ENCODE measurements at places on chromosomes 2 and 18.

DNA sequence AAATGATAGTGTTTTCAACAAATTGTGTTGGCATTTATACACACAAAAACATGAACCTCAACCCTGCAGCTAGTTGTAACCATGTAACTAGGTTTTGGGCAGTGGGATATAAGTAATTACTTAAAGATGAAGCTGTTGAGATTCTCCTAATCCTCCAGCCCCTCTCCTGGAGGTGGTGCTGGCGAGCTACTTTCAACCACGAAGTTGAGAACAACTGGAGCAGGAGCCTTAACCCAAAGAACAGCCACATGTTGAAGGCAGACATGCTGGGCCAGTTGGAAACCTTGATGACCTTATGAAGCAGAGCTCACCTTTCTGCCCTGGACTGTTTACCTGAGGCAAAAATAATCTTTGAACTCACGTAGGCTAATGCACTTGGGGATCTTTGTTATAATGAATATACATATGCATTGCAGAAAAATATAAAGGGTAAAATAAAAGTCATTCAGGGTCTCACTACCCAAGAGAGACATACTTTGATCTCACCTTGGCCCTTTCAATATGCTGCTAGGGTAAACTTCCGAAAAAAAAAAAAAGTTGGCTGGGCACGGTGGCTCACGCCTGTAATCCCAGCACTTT, 89.6 kb upstream of the NPAS2 start:
- no peak for DNase-seq

- no peak for DNase-seq
Observed at GRCh38 chr18:43681661-43682060, 404.4 kb upstream of the SYT4 start.

DNA sequence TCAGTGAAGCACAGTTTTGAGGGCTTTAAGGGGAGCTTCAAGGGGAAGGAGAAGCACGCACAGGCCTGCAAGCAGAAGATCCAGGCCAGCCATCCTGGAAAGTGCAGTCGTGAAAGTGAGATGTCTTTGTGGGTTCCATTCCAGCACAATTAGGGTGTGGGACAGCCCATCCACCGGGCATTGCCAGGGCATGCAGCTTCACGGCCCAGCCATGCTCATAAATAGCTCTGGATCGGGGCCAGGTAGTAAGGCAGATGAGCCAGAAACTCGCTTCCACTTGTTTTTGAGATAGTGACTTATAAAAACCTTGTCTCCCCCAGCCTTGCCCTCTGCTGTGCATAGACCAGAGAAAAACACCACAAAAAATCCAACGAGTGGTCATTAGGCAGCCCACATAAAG, 21.0 kb downstream of the KDSR start:
- no peak for DNase-seq

DNA sequence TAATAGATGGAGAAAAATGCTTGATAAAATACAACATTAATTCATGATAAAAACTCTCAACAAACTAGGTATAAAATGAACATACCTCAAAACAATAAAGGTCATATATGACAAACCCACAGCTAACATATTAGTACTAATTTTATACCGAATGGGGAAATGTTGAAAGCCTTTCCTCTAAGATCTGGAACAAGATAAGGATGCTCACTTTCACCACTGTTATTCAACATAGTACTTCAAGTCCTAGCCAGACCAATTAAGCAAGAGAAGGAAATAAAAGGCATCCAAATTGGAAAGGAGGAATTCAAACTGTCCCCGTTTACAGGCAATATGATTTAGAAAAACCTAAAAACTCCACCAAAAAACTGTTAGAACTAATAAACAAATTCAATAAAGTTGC, 61.5 kb upstream of the CTIF start:
- DNase-seq, result no peak

DNA sequence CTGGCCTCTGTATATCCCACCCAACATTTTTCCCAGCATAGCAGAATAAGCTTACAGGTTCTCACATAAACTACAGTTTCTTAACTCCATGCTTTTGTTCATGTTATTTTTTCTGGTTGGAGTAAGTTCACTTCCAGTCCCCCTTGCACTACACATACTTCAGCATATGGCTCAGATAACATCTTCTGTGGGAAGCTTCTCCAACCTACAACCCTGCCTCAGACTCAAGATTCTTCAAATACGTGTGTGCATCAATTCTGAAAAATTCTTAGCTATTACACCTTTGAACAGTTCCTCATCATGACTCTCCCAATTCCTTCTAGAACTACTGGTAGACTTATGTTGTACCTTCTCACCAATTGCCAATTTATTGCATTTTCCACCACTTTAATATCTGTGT, 7.5 kb upstream of the CPLX4 start:
- DNase-seq, result no peak

DNA sequence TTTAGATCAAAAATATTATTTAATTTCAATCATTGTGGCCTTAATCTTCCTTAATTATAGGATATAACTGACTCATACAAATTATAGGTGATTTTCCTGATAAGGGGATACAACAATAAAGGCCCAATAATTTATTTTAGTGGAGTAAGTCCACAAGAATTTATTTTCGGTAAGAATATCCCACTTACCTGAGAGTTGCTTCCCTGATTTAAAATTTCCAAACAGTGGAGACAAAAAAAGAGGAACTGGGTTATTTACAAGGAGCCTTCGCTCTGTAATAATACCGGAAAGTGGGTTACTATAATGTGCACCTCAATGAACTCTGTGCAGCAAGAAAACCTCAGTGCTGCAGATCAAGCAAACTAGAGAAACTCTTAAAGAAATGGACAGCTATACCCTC, 42.2 kb downstream of the FEZ2 start:
- no peak for DNase-seq

GRCh38 chr18:34322365-34323289, 97.9 kb upstream of the NOL4 start:
- no peak for DNase-seq

DNA sequence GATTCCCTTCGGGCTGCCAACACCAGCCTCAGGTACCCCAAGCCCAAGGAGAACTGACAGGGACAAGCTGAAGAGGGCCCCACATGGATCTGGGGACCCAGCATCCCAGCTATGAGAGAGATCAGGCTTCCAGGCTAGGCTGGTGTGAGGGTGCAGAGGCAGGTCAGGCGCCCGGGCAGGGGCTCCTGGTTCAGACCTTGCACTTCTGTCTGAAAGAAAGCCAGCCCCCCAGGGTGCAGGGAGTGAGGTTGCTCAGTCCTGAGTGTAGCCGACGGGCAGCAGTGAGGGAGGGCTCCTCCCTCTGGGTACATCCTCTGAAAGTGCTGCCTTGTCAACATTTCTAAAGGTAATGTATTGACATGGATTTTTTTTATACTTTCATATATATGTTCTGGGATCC, 33.1 kb downstream of the KCNF1 start:
- no peak for DNase-seq

DNA sequence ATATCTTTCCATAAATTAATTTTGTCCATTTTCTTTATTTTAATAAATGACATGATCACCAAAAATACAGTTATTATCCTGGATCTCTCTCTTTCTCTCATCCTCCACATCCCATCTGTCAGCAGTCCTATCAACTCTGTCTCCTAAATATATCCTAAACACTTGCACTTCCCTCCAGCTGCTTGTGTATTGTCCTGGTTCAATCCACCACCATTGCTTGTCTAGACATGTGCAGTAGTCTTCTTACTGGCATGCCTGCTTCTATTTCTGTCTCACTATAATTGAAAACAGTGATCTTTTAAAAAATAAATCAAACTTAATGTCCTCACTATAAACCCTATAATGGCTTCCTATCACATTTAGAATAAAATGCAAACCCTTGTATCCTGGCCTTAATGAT, 2168.6 kb upstream of the PIK3C3 start:
- no peak for DNase-seq

- no peak for DNase-seq
Observed at GRCh38 chr2:156852681-156853080, 404.8 kb upstream of the GALNT5 start.

GRCh38 chr2:128326346-128326745, 7.7 kb upstream of the HS6ST1 start:
- no peak for DNase-seq

- no peak for DNase-seq
Observed at GRCh38 chr2:190202604-190203003, 117.0 kb downstream of the HIBCH start.

DNA sequence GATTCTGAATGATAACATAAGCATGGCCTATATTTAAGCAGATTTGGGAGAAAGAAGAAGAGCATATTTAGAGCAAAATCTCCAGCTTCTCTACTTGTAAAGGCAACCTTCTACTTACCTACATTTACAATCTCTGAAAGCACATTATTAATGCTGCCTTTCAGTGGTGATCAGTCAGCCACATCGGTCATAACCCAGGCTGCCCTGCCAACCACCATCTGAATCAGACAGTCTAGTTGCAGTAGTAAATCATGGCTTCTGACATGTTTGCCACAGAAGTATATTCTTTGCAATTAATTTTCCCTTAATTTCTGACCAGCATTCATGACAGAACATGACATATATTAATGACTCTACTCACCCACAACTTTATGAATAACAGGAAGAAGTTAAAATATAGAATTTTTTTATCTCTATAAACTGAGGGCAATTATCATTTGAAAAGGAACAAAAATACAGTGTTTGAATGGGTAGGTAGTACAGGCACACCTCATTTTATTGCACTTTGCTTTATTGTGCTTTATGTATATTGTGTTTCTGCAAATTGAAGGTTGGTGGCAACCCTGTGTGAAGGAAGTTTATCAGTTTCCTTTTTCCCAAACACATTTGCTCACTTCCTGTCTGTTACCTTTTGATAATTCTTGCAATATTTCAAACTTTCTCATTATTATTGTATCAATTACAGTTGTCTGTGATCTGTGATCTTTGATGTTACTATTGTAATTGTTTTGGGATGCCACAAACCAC, 531.6 kb upstream of the CHAC2 start:
- DNase-seq, result no peak

DNA sequence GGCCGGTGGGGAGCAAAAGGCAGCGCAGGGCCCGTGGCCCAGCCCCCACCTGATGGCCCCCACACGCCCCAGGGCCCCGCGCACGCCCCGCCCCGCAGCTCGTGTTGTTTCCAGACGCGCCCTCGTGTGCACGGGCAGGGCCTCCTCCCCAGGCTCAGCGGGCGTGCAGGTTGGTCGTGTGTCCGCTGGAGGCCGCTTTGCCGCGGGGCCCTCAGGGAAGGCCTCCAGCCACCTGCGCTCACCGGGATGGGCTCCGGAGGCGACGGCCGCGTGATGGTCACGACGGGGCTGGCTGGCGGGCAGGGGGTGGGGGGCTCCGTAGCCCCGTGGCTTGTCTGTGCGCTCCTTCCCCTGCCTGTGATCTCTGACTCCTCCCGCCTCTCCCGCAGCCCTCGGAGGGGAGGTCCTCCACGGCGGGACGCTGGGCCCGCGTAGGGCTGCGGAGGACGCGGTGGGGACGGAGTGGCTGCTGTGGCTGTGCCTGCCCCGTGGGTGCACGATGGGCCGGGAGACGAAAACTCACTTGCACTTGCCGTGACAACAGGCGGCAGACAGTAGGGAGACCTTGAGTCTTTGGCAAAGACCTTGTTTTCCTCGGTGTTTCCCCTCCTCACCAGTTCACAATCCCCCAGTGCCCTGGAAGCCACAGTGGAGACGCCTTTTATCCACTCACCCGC, 67.1 kb downstream of the RTP5 start:
- no peak for DNase-seq

GRCh38 chr18:5250603-5251002, 44.9 kb downstream of the ZBTB14 start:
- no peak for DNase-seq

DNA sequence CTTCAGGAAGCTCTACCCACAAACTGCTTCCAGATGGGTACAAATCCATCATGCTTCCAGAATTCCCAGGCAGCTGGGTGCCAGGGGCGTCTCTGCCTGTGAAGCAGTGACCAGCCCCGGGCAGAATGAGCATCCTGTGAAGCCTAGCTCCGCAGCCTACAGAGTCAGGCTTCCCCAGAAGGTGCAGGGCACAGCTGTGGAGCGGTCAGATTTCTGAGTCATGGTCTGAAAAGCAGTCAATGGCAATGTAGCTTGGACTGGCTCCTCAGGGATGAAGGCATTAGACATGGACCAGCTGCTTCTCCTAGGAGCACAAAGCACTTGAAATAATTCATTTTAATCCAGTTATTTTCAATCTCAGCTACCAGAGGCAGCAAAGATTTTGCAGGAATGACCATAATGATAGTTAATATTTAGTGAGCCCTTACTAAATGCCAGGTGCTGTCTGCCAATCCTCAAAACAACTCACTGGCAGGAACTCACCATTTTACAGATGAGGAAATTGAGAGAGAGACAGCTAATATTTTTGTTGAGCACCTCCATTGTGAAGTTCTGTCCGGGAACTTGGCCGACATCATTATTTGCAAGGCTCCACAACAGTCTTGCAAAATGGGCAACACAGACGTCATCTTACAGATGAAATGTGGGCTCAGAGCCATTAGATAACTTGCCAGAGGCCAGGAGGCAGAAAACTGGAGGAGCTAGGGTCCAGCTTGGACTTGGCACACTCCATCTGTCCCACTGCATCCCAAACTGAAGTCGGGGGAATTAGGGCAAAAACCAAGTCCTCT, 31.7 kb downstream of the ACMSD start:
- no peak for DNase-seq

- DNase-seq, result no peak
Observed at GRCh38 chr18:49178736-49179135, 228.0 kb upstream of the SMAD7 start.

GRCh38 chr18:69330385-69331005, 70.2 kb upstream of the DOK6 start:
- DNase-seq, result no peak

DNA sequence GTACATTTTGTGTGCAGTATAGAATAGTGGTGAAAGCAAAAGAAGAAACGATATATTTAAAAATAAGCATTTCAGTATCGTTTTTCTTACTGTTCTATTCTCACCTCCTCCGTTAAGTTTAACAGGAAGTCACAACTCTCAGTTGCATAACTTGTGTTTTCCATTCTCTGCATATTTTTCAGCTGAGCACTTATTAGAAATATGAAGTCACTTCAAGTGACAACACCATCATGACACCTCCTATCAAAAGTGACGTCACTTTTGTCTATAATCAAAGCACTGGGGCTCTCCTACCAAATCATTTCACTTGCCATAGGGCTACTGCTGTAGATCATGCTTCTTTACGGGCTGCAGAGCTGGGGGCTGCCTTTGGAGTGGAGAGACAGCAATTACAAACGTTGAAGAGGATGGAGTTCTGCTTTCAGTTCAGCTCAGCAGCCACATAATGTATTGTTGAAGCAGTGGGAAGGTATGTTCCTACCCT, 36.3 kb downstream of the STAT4 start:
- no peak for DNase-seq

GRCh38 chr2:235301202-235302076, 192.4 kb upstream of the AGAP1 start:
- no peak for DNase-seq

- no peak for DNase-seq
Observed at GRCh38 chr18:55375930-55376329, 212.1 kb downstream of the TCF4 start.

Data from AG09309 (cell line).